ENCODE measurements at places on chromosomes 5 and 9. TPM values are rescaled to one million over a fixed set of nuclear protein-coding genes. Genes with fewer than 3 reads are reported as not detected.
A peak's percentile ranks its signal among the peaks of the same experiment; 100 is the strongest.

GRCh38 chr9:72352911-72353388 is 12.1 kb downstream of the ZFAND5 start:
- no peak overlapping the region for H3K27ac ChIP-seq
- no peaks in the 10 kb centered on the region for H3K27me3 ChIP-seq
- peaks cover 57% of the 10 kb centered on the region for H3K36me3 ChIP-seq
- no peak for DNase-seq
- peaks cover 49% of the 10 kb centered on the region for H3K4me1 ChIP-seq
- no peak overlapping the region for H3K4me3 ChIP-seq

DNA sequence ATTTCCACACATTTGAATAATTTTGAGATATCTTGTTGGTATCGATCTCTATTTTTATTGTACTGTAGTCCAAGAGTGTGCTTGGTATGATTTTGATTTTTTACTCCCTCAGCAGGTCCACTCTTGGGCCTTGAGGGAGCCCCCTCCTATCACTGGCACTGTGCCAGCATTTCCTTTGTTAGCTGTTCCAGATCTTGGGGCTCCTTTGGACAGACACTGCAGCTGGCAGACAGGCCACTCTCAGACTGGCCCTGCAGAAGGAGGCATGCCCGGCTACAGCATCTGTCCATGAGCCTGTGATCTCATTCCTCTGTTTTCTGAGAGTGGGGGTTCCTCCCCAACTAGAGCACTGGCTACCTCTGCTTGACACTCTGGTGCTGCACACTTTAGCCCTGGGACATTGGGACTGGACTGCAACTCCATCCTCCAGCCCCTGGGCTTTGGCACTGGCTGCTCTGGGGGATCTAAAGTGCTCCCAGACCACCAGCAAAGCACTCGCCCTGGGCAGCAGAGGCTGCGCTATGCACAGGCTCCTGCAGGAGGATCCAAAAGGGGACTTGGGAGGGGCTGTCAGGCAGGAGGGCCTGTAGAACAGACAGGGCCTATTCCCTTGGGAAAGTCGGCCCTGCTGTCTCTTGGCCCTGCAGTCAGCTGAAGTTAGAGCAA is 271.3 kb upstream of the DMAC1 start:
- no peak overlapping the region for H3K4me3 ChIP-seq
- H3K4me1 ChIP-seq: no peaks in the 10 kb centered on the region
- no peaks in the 10 kb centered on the region for H3K27me3 ChIP-seq
- H3K36me3 ChIP-seq: no peaks in the 10 kb centered on the region
- H3K27ac ChIP-seq: no peak overlapping the region
- no peak for DNase-seq

- H3K27me3 ChIP-seq: no peaks in the 10 kb centered on the region
- DNase-seq: no peak
- H3K4me1 ChIP-seq: no peaks in the 10 kb centered on the region
- no peak overlapping the region for H3K27ac ChIP-seq
Observed at GRCh38 chr5:121373371-121373770, 478.3 kb upstream of the FTMT start.

The CDO1 gene
- total RNA-seq: 6.1 TPM

The TLR4 gene
- 0.29 TPM for total RNA-seq

GRCh38 chr5:152551061-152551460 is 146.0 kb upstream of the NMUR2 start:
- DNase-seq: no peak
- H3K4me3 ChIP-seq: no peak overlapping the region

The PLK2 gene
- total RNA-seq: 2.3 TPM

DNA sequence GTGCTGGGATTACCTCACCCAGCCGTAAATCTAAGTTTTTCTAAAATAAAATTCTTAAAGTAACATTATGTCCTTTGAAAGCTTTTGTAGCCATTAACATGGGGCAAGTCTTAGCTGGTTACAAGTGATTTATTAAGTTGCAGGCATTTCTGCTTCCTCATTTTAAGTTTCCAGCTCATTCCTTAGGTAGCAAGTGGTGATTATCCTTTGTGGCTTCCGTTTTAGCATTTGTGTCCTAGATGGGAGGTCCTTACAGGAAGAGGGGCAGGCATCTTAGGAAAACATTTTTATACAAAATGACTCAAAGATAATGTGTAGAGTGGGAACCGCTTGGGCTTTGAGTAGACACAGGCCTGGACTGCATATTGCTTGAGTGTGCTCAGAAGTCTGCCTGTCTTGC is 35.0 kb upstream of the ROPN1L start:
- H3K27ac ChIP-seq: no peak overlapping the region
- DNase-seq: no peak
- H3K4me3 ChIP-seq: no peak overlapping the region
- no peaks in the 10 kb centered on the region for H3K27me3 ChIP-seq
- peaks cover 93% of the 10 kb centered on the region for H3K36me3 ChIP-seq

DNA sequence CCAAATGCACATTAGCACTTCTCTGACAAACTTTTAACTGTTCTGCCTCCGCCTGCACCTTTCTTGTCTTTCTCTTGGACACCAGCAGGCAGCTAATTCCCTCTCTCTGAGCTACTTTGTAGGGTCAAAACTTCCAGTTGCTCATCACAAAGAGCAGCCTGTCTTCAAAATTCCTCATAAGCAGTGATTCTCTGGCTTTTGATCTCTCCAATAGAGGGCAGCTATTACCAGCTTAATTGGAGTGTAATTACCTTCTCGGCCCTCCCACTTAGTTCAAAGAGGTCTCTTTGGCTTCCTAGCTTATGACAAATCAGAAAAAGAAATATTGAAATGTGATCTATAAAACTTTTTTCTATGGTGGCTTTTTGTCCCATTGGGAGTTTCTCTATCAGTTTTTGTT is 43.6 kb upstream of the RAD23B start:
- H3K27ac ChIP-seq: no peak overlapping the region
- H3K36me3 ChIP-seq: no peaks in the 10 kb centered on the region
- DNase-seq: peak; percentile 34
- H3K27me3 ChIP-seq: no peaks in the 10 kb centered on the region
- no peaks in the 10 kb centered on the region for H3K4me1 ChIP-seq

The RNF183 gene
- total RNA-seq: 0.43 TPM

DNA sequence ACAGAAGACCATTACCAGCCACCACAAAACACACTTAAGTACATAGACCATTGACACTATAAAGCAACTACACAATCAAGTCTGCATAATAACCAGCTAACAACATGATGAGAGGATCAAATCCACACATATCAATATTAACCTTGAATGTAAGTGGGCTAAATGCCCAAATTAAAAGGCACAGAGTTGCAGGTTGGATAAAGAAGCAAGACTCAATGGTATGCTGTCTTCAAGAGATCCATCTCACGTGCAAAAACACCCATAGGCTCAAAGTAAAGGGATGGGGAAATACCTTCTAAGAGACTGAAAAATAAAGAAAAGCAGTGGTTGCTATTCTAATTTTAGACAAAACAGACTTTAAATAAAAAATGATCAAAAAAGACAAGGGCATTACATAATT is 113.6 kb upstream of the CD180 start:
- no peak overlapping the region for H3K27ac ChIP-seq
- H3K4me3 ChIP-seq: no peak overlapping the region
- H3K4me1 ChIP-seq: peaks cover 13% of the 10 kb centered on the region
- H3K27me3 ChIP-seq: no peaks in the 10 kb centered on the region

The TAL2 gene
- total RNA-seq: not detected

DNA sequence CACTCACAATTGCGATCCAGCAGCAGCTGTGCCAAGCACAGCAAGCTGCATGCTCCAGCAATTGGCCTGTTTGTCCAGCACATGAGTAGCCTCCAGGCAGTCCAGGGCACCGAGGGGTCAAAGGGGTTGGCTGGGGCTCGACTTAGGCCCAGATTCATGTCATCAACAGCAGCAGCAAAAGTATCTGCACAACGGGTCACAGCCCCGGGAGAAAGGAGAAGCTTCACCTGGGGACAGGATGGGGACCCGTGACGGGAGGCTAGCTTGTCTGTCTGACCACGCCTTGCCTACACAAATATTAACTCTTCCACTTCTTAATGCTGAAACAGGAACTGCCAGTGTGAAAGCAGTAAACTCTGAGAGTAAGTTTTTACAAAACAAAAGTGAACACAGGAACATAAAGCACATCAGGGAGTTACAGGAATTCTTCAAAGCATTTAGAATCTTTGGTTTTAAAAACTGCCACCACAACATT is 191.2 kb downstream of the PIK3R1 start:
- H3K4me1 ChIP-seq: peaks cover 10% of the 10 kb centered on the region
- H3K4me3 ChIP-seq: no peak overlapping the region
- no peaks in the 10 kb centered on the region for H3K36me3 ChIP-seq

DNA sequence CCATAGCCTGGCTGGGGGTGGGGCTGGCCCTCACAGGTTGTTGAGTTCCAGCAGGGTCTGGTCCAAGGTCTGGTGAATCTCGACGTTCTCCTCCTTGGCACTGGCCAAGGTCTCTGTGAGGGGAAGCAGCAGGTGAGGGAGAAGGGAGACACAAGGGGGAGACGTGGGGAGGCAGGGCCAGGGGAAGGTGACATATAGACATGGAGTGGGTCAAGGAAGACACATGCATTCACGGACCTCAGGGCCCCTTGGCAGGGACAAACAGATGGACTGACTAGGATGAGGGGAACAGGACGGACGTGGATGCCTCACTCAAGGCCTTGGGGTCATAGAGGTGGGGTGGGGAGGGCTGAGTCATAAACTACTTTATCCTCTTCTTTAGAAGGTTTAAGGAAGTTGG is 7.7 kb downstream of the TPM2 start:
- H3K27ac ChIP-seq: peak overlapping the region; percentile 83
- DNase-seq: no peak
- no peaks in the 10 kb centered on the region for H3K27me3 ChIP-seq
- no peak overlapping the region for H3K4me3 ChIP-seq
- H3K4me1 ChIP-seq: peaks cover 97% of the 10 kb centered on the region

- H3K4me1 ChIP-seq: peaks cover 40% of the 10 kb centered on the region
- peak overlapping the region; percentile 73 for H3K27ac ChIP-seq
- no peak overlapping the region for H3K4me3 ChIP-seq
- H3K36me3 ChIP-seq: no peaks in the 10 kb centered on the region
- DNase-seq: peak; percentile 67
- H3K27me3 ChIP-seq: no peaks in the 10 kb centered on the region
Observed at GRCh38 chr5:61409568-61409967, 77.5 kb downstream of the ZSWIM6 start.

- no peak for DNase-seq
- no peaks in the 10 kb centered on the region for H3K27me3 ChIP-seq
- H3K4me1 ChIP-seq: no peaks in the 10 kb centered on the region
- H3K4me3 ChIP-seq: no peak overlapping the region
Observed at GRCh38 chr5:102539562-102539961, 40.8 kb upstream of the SLCO6A1 start.

- no peaks in the 10 kb centered on the region for H3K36me3 ChIP-seq
- no peaks in the 10 kb centered on the region for H3K27me3 ChIP-seq
- H3K4me1 ChIP-seq: no peaks in the 10 kb centered on the region
- no peak for DNase-seq
- H3K27ac ChIP-seq: no peak overlapping the region
- H3K4me3 ChIP-seq: no peak overlapping the region
Observed at GRCh38 chr9:114273461-114273881, 49.4 kb upstream of the ORM1 start.

- H3K27me3 ChIP-seq: no peaks in the 10 kb centered on the region
- DNase-seq: no peak
- no peaks in the 10 kb centered on the region for H3K36me3 ChIP-seq
- H3K27ac ChIP-seq: peak overlapping the region; percentile 47
- H3K4me3 ChIP-seq: no peak overlapping the region
- no peaks in the 10 kb centered on the region for H3K4me1 ChIP-seq
Observed at GRCh38 chr9:105554042-105554441, 3.9 kb upstream of the FKTN start.

- H3K4me1 ChIP-seq: no peaks in the 10 kb centered on the region
- no peak overlapping the region for H3K27ac ChIP-seq
- H3K36me3 ChIP-seq: no peaks in the 10 kb centered on the region
- no peak overlapping the region for H3K4me3 ChIP-seq
Observed at GRCh38 chr5:112689155-112689909, 48.4 kb upstream of the APC start.

DNA sequence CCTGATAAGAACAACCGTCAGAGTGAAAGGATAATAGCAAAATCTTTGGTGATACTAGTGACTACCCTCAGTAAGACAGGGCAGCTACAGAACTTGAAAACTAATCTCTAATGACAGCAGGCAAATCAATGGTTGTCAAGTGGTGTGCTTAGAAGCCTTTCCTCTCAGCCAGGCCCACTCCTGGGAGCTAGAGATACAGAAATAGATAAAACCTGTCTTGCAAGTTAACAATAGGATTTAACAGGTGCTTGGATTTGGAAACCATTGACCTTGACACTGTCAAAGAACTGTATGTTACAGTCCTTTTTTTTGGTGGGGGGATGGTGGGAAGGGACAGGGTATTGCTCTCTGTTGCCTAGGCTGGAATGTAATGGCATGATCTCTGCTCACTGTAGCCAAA is 118.6 kb downstream of the BASP1 start:
- no peak overlapping the region for H3K27ac ChIP-seq
- no peaks in the 10 kb centered on the region for H3K36me3 ChIP-seq
- H3K4me3 ChIP-seq: no peak overlapping the region
- no peaks in the 10 kb centered on the region for H3K27me3 ChIP-seq

DNA sequence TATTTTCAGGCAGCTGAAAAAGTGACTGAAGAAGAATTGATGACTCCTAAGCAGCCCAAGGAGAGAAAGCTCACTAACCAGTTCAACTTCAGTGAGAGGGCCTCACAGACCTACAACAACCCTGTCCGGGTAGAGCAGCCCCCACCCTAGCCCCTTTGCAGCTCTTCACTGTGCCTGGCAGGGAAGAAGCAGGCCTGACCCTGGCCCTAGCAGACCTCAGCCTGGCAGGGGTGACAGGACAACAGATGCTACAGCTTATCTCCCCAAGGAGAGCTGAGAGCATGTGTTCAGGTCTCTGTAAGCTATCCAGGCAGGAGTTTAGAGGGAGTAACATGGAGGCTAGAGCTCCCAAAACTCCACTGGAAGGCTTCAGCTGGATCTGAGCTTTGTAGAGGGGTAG is 31.8 kb downstream of the DNAI1 start:
- peaks cover 5% of the 10 kb centered on the region for H3K27me3 ChIP-seq
- H3K4me3 ChIP-seq: no peak overlapping the region
- DNase-seq: no peak
- no peak overlapping the region for H3K27ac ChIP-seq

The DIRAS2 gene
- total RNA-seq: not detected

GRCh38 chr9:98328141-98328540 is 72.7 kb upstream of the TBC1D2 start:
- H3K4me3 ChIP-seq: no peak overlapping the region
- no peak for DNase-seq
- H3K4me1 ChIP-seq: no peaks in the 10 kb centered on the region
- no peaks in the 10 kb centered on the region for H3K36me3 ChIP-seq
- H3K27me3 ChIP-seq: no peaks in the 10 kb centered on the region
- no peak overlapping the region for H3K27ac ChIP-seq

DNA sequence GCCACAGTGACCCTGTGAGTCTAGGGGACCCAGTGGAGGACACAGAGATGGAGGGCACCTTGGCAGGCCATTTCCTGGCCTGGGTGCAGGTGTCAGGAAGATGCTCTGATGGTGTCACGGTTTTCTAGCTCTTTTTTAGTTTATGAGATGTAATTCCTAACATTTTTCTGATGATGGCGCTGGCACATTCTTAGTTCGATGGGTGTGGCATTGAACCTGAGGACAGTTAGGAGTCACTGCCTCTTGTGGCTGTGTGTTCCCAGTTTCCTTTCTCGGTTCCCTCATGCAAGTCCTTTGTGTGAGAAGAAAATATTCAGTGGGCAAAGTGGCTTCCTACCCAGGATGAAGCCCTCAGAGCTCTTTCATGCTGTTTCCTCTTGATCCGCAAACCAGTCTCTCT is 129.4 kb upstream of the ICE1 start:
- no peaks in the 10 kb centered on the region for H3K4me1 ChIP-seq
- DNase-seq: no peak
- H3K27ac ChIP-seq: no peak overlapping the region
- no peaks in the 10 kb centered on the region for H3K27me3 ChIP-seq
- H3K4me3 ChIP-seq: no peak overlapping the region
- no peaks in the 10 kb centered on the region for H3K36me3 ChIP-seq
